ENCODE measurements at places on chromosomes 1 and 21. TPM values are rescaled to one million over a fixed set of nuclear protein-coding genes. Genes with fewer than 3 reads are reported as not detected.

Gene RHEX
- not detected for total RNA-seq

Gene PERM1
- total RNA-seq, result not detected

Gene PGLYRP3
- 4.7 TPM for total RNA-seq

Gene KRTAP8-1
- total RNA-seq, result not detected

Gene DIO1
- not detected for total RNA-seq

Gene LCE1E
- not detected for total RNA-seq

Gene DHRS3
- total RNA-seq, result 14.7 TPM

Gene GBP7
- not detected for total RNA-seq

Gene FCMR
- total RNA-seq, result 0.36 TPM

Gene TRIM67
- total RNA-seq, result not detected

Gene CELA2A
- total RNA-seq, result not detected
